Stimulated activated CD4-positive, alpha-beta T cell treated with anti-CD3 and anti-CD28 coated beads, Interleukin-12 subunit alpha, Interleukin-12 subunit beta, amount 100 ng/mL, for 24 hours (primary cell): ENCODE measurements at places on chromosomes 16 and 17.

DNA sequence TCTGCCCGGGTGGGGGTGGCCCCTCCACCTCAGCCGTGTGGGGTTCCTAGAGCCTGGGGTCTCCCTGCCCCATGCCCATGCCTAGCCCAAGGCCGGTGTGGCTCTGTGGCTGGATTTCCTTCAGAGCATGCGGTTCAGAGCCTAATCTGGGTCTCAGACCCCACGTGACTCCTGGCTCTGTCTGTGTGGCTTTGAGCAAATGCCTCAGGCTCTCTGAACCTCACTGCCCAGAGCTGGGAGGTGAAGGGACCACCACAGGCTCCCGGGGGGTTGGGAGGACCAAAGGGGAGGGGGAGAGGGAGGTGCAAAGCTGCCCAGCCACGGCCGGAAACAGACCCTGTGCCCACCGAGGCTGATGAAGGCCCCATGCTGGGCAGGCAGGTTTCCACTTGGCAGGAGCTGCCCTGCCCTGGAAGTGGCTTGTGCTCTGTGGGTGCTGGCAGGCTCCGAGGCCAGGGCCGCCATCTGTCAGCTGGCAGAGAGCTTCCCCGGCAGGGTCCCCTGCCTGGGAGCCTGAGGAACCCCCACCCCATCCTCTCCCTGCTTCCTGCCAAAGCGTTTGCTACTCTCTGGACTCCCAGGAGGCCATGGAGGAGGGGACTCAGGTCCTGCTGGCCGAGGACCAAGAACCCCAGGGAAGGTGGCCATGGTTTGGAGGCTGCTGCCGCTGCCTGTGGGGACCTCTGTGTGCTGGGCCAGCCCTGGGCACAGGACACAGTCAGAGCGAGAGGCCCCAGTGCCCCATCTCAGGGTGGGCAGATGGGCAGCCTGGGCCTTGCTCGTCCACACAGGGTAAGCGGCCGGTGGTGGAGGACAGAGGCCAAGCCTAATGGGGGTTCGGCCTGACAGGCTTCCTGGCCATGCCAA is 4.0 kb downstream of the CDH15 start:
- no peak for DNase-seq

DNA sequence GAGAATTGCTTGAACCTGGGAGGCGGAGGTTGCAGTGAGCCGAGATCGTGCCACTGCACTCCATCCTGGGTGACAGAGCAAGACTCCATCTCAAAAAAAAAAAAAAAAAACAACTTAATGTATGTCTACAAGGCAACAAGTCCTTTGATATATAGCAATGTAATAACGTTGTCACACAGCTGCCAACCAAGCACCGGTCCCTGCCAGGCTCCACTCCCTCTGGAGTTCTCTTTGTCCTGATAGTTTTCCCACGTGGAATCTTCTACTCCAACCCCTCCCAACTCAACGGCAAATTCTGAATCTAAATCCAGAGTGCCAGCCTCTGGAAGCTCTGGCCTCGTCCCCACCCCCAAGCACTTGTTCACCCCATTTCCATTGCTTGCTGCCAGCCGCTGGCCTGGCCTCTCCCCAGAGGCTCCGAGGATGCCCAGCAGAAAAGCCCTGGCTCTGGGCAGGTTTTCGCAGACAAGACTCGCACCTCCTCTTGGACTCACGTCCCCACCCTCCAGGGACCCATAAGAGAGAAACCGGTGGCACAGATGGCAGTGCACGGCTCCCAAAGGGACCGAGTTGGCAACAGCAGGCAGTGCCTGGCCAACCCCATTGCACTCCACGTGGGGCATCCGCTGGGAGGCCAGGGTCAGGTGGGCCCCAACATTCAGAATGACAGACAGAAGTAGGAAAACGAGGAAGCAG is 15.9 kb upstream of the CBX2 start:
- DNase-seq: no peak

- DNase-seq: no peak
Observed at GRCh38 chr16:55713103-55713502, 57.3 kb downstream of the SLC6A2 start.

GRCh38 chr17:72273289-72274056 is 152.7 kb downstream of the SOX9 start:
- no peak for DNase-seq

DNA sequence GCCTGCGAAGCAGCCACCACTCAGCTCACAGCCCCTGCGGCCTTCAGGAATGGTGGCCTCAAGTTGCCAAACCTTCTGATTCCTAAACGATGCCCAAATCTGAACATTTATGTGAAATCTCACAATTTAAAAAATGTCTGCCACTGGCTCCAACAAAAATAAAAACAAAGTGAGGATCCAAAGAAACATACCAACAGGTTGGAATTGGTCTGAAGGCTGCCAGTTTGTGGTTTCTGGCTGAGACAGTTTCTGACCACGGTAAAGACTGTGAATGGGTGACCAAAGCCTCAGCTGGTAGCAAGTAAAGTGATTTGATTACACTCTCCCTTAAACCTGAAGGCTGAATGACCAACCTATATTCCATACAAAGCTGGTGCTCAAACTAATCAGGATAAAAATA is 24.9 kb downstream of the LITAFD start:
- DNase-seq: no peak

DNA sequence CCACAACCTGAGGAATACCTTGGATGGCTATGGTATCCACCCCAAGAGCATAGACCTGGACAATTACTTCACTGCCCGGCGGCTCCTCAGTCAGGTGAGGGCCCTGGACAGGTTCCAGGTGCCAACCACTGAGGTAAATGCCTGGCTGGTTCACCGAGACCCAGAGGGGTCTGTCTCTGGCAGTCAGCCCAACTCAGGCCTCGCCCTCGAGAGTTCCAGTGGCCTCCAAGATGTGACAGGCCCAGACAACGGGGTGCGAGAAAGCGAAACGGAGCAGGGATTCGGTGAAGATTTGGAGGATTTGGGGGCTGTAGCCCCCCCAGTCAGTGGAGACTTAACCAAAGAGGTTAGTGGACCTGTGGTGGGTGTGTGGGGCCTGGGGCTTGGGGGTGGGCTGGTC is 3.1 kb downstream of the NFE2L1 start:
- DNase-seq: no peak

GRCh38 chr17:998111-998510 is 1.2 kb downstream of the TIMM22 start:
- DNase-seq: no peak

DNA sequence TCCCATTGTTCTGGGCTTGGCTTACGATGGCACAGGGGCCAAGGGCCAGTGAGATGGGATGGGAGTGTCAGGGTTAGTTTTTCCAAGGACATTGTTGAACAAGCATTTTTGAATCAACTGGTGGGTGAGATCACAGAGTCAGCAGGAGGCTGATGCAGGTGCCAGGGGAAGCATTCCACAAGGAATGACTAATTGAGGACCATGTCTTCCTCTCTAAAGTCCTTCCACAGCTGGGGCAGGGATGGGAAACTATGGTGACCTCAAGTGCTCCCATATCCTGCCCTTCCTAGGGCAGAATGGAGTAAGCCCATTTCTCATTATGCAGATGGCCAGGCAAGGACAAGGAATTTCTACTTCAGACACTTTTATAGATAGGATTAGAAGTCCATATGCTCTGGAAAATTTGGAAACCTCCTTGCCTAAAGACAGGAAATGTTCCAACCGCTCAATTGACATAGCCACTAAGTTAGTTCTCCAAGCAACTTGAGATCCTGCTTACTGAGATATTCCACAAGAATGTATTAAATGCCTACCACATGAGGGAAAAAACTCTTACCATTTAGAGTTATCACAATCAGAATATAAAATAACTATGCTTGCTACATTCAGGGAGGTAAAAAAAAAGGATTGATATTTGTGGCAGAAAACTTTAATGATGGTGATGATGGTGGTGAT is 21.2 kb upstream of the ENGASE start:
- DNase-seq: no peak
